HL-60 (cell line): ENCODE measurements at places on chromosomes 7 and 10.

DNA sequence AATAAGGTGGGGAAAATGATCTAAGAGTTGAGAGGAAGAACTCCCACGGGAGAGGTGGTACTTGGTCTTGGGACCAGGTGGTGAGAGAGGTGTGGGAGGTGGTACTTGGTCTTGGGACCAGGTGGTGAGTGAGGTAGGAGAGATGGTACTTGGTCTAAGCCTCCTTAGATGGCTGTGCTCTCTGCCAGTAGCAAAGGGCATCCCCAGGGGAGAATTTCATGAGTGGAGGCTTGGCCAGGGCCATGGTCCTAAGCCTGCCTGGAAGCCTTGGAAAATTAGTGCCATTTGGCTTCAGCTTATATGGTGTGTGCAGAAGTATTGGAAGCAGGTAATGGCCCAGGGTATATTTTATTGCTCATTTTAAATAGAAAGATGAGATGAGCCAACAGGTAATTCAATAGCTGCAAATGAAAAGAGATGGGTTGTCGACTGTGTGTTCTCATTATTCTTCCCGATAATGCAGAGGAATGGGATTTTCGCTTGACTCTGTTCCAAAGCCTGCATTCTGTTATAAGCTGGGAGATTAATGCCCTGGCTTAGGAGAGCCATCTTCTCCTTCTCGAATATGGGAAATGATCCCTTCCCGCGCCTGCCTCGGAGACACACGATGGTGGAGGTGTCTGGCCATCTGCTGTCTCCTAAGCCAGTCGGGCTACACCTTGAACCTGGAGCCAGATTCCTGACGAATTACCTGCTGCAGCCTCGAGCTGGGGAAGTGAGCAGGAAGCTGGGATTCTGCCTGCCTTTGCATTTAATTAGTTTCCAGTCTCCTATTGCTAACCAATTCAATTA lies 287.8 kb downstream of the GALNT17 start:
- DNase-seq: no peak

DNA sequence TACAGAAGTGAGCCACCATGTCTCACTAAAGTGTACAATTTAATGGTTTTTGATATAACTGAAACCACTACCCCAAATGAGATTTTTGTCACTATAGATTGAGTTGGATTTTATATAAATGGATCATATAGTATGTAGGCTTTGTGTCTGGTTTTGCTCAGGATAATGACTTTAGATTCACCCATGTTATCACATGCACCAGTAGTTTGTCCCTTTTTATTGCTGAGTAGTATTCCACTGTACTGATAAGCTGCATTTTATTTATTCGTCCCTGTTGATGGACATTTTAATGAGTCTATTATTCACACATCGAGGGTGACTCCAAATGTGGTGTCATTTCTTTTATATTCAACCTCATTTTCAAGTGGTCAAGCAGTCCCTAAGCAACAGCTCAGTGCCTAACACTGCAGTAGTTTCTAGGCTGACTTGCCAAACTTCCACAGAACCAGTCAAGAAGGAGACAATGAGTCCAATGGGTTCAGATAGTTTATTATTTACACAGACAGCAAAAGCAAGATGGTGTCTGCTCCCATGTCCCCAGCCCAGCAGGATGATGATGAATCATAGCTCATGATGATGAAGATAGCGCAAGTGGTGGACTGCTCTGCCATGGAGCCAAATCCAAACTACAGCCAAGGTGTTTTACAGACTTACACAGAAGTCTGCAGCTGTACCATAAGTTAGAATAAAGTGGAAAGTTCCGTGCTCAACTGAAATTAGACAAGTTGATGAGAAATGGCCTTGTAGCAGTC lies 6.6 kb upstream of the FMC1 start:
- DNase-seq: no peak

DNA sequence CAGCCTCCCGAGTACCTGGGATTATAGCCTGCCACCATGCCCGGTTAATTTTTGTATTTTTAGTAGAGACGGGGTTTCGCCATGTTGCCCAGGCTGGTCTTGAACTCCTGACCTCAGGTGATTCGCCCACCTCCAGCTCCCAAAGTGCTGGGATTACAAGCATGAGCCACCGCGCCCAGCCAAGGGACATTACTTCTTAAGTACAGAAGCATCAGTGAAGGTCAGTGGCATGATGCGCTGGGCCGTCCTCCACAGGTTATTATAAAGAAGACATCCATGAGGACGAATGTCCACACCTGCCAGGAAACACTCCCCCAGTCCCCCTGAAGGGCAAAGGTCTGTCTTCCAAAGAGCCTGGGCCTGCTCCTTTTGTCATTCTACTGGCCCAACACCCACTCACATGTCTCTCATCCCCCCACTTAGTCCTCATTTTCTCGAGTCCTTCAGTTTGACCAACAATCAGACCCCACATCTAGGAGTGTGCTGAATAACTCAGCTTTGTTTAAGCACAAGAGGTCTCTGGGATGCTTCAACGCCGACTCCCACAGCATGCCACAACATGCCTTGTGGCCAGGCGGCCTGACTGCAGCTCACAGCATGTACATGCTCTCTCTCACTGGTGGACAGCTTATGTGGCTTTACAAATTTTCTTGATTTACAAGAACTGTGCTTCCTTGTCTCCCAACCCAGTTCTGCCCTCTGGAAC lies 73.0 kb downstream of the CTBP2 start:
- no peak for DNase-seq

GRCh38 chr10:132239126-132240031 lies 52.6 kb downstream of the DPYSL4 start:
- DNase-seq: no peak

DNA sequence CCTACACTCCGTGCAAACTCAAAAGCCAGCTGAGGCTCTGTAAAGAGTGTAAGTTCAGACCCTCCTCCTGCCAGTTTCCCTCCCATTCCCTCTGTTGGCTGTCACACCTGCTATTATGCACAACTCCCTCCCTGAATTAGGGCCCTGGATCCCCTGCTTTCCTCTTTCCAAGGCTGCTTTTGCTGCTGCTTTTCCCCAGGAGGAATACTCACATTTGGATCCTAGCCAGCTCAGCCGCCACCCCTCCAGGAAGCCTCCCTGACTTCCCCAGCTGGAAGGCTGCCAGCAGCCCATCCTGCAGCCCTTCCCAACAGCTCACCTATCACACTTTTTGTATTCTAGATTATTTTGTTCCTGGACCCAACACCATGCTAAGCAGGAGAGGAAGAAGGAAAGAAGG lies 40.9 kb upstream of the WDR11 start:
- DNase-seq: no peak

DNA sequence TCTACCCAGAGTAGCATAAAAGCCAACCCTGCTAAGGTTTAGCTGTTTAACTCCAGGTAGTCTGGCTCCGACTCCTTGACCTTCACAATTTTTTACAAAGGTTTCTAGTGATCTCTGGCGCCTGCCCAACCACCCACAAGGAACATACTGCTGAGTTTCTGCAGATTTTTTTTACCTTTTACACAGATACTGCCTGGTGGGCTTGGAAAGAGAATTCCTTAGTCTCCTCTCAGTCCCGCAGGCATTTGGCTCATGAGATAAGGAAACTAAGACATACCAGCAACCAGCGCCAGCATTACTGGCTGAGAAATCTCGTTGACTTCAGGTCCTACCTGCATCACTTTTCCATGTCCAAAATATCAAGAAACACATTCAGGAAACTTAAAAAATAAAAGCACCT lies 51.1 kb upstream of the LYZL1 start:
- no peak for DNase-seq

DNA sequence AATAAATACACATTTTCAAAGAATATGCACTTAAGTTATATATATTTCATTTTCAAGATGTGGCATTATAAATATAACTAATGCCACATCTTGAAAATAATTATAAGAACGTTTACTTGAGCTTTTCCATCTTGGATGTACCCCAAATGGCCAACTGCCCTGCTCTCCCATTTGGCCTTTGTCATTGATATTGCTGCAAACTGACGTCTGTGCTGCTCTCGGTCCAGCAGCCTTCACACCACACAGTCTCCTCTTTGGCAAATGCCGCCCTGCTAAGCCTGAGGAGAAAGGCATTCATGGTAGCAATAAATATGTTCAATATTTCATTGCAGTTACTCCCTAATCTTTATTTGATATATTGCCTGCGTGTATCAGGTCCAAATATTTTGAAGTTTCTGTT lies 384.6 kb upstream of the ADARB2 start:
- DNase-seq: no peak

DNA sequence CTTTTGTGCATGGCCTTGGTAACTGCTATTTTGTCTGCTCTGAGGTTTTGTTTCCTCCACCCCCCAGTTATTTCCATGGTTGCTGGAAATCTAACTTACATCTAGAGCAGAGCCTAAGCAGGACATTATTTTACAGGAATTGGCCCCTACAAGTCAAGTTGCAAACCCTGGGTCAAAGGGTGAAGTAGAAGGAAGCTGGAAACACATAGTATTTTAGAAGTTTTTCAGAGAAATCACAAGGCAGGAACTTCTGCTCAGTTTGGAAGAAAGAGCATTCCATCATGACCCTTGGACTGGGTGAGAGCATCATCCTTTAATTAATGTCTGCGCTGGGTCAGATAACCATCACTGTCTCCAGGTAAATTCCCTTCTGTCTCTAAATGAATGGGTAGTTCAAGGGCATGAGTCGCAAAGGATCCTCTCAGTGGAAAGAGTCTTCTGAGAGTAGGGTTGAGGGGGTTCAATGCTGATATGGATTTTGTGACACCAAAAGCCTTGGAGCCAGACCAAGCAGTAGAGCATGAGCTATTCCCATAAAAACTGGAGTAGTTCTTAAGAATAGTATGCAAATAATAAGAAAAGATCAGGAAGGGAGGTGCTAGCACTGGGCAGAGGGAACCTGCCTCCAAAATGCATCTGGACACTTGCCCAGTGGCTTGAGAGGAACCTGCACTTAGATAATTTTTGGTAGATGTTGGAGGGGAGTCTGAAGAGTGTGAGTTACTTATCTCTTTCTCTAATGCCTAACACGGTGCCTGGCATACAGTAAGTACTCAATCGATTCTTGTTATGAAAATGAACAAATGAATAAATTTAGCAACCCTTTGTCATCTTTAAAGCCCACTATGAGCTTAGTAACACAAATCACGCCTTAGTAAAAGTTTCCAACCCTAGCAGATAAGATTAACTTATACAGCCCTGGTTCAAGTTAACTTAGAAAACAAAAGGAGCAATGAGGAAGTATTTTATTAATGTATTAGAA lies 160.6 kb upstream of the ADO start:
- DNase-seq: no peak

DNA sequence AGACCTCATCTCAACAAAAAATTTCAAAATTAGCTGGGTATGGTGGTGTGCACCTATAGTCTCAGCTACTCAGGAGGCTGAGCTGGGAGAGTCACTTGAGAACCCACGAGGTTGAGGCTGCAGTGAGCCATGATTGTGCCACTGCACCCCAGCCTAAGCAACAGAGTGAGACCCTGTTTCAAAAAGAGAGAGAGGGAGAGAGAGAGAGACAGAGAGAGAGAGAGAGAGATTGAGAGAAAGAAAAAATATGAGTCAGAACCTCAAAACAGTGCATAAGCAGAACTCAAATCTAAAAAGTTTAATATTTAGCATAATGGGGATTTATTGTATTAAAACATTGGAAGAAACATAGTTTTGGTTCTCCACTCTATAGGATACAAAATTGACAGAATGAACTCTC lies 17.5 kb upstream of the OTUD1 start:
- DNase-seq: no peak

- no peak for DNase-seq
Measured at GRCh38 chr7:16211402-16211925, 209.9 kb downstream of the CRPPA start.
